Heart right ventricle (tissue), 16 donors: ENCODE measurements at places on chromosomes 7 and 10.

GRCh38 chr7:43625980-43626379 lies 43.1 kb downstream of the STK17A start:
- DNase-seq: no peak

DNA sequence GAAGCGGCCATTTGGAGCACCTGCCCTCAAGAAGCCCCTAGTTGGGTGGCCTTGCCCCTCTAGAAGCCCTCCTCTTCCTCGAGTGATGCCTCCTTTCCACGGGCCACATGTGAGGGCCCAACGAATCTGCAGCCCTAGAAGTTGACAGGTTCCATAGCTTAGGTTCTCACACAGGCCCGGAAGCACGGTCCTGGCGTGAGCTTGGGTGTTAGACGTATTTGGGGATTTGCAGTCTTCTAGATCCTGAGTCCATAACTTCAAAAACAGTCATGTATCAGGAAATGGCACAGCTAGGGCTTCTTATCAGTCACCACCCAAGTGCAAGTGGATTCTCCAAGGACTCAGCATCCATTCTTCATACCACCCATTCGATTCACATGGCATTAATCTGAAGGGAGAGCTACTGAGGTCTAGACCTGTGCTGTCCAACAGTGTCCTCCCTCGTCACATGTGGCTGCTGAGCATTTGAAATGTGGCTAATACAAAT lies 477 bp upstream of the FBXW4 start:
- DNase-seq: no peak

- peak; percentile 12 for DNase-seq
These were observed 1.3 kb upstream of the NMT2 start for GRCh38 chr10:15169555-15170401.

GRCh38 chr7:144009361-144009760 lies 9.2 kb downstream of the OR6B1 start:
- DNase-seq: no peak

DNA sequence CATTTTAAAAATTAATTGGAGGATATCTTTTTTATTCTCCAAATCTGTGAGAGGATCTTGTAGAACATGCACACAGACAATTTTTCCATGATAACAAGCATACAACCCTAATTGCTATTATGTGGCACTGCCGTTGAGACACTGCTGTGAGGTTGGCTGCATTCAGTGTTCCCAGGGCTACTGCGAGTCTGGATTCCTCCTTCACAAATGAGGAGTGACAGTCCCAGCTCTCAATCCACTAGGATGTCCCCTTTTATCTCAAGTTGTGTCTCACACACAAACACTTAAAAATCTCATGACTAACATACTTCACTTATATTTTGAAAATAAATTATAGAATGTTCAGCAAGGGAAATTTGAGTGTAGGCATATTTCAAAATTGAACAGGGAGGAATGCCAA lies 14.1 kb downstream of the NEUROD6 start:
- DNase-seq: no peak

DNA sequence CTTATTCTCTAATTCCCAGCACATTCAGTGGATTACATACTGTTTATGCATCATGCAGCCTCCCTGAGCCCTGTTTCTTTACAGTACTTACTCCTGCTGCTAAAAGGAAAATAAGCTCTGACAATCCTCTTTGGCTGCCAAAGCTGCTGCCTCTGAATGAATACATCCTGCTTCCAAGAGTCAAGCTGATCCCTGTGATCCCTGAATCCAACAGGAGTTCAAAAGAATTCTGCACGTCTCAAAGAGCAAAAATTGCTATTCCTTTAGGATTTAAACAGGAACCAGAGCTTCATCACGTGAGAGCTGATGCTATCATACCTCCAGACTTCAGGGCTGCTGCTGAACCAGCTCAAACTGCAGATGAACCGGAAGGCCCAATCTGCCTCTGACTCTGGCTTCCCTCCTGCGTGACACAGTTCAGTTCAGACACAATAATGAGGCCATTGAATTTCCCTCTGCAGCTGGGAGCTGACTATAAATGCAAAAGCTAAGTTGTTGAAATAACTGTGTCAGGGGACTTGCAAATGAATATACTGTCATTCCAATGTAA lies 851.0 kb upstream of the PHF14 start:
- DNase-seq: no peak
